ENCODE measurements at places on chromosomes 2 and 18.

- no peak for DNase-seq
Observed at GRCh38 chr2:48504647-48505327, 25.2 kb upstream of the STON1 start.

DNA sequence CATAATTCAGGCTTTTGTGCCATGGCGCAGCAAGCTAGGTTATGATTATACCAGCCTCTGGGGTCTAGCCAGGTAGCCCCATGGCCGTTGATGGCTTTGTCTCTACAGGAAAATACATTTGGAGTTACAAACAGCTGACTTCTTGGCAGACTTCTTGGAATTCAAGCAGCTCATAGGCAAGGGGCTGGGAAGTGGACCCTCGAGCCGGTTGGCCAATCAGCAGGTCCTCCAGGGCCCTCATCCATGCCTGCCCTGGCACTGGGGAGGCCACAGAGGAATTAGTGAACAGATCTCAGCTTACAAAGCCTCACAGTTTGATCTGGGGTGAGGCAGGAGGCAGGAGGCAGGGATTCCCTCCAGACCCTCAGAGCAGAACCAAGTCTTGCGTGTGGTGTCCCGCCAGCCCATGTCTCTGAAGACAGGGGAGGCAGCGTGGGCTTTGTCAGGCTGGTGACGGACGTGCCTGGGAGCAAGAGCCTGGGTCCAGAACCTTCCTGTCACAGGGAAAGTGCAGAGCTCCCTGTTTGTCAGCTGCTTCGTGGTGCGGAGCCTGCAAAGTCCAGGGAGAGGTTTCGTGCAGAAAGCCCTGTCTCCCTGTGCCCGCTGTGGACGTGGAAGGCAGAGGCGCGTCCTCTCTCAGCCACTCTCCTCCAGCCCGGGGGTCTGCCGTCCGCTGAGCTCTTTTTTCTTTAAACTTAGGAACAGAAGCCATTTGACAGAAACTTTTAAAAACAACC lies 131.7 kb downstream of the KLHL29 start:
- no peak for DNase-seq

DNA sequence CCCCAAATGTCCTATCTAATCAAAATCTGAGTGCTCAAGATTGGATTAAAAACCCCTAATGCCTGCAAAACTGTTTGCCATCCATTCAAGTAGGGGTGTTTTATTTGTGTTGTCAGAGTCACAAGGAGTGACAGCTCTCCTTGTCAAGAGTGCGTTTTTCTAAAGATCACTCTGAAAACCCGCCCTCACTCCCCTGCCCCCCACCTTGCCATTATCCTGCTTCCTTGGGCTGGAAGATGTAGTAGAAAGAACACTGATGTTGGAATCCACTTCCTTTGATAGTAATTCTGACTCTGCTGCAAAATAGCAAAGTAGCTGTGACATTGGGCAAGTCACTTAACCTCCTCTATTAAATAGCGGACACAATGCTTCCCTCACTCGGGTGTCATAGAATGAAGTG lies 155.6 kb downstream of the TSN start:
- no peak for DNase-seq

DNA sequence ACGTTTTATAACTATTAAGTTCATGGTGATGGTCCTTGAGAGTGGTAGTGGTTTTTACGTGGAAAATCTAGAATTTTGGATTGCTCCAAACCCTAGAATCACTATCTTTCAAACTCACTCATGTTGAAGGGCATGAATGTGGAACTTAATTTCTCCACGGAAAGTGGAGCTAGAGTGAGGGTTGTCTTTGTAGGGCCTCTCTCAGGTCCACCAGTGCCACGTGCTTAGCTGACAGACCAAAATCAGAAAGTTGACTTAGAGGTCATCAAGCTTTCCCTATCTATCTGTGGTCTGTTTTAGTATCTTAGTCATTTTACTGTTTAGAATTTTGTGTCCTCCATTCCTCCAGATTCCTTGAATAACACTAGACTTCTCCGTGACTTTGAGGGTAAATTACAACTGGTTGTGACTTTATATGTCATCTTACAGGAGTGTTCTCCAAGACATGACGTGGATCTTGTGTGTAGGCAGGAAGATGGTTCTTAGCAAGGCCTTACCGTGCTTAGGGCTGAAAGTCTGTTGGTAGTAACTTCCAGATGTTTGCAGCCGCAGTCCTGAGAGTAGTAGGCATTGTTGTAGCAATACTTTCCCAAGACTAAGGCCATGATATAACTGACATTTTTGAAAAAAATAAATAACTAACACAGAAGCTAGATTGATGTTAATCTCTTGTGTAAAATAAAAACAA lies 26.8 kb downstream of the DIS3L2 start:
- no peak for DNase-seq

DNA sequence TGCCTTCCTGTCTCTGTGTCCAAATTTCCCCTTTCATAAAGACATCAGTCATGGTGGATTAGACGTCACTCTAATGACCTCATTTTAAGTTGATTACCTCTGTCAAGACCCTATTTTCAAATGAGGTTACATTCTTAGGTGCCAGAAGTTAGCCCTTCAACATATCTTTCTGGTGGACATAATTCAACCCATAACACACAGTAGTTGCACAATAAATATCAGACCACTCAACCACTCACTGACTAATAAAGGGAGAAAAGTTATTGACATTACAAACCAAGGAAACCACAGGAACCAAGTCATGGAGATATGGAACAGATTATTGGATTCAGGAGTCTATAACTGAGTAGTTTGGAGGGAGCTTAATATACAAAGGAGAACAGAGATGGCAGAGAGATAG lies 377.4 kb upstream of the ACVR2A start:
- no peak for DNase-seq

DNA sequence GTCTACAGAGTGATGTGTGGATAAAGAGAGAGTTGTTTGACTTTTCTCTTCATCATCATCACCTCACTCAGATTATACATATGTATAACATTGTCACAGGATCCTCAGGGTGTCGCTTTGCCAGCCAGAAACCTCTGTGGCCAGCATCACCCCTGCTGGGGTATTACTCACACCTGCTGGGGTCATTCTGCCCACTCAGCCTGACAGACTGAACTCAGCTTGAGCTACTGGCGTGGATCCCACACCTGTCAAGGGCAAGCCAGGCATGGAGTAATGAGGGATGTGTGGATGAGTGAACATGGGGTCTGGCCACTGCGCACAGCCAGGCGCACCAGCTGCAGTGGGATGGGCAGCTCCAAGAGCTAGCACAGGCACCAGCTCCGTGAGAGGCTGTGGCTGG lies 870.6 kb downstream of the CBLN2 start:
- no peak for DNase-seq

GRCh38 chr18:9594823-9595596 lies 19.3 kb downstream of the PPP4R1 start:
- DNase-seq = no peak

DNA sequence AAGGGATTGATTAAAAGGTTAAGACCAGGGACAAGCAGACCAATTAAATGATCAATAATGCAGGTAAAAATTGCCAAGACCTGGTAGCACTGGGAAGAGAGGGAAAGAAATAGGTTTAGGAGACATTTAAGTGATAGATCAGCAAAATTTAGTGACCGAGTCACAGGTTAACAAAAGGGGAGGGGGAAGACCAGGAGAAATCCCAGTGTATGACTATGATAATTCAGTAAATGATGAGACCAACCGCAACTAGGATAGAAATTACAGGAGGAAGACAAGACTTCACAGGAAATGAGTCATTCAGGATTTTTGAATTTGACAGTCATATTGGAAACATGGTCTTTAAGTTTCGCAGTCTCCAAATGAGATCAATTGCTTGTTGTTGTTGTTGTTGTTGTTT lies 62.9 kb downstream of the COBLL1 start:
- DNase-seq = no peak

DNA sequence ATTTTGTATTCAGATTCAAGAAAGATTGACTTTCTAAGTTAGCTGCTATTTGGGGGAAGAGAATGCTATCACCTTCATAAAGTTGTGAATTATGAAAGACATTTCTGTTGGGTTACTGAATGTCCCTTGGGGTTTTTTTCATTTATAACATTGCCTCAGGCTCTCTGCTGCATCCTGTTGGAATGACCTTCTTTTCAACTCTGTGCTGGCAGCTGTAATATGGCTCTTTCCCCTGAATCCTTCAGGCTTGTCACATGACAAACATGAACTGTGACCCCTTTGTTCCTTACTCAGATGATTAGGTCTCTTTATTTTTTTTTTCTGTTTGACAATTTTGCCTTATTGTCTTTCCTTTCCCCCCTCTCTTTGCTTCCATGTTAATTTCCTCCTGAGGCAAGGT lies 159.8 kb downstream of the TAF4B start:
- DNase-seq = no peak

GRCh38 chr2:98716786-98717185 lies 14.1 kb downstream of the MGAT4A start:
- peak; percentile 54 for DNase-seq

GRCh38 chr2:235051436-235052260 lies 99.8 kb downstream of the SH3BP4 start:
- DNase-seq = no peak

DNA sequence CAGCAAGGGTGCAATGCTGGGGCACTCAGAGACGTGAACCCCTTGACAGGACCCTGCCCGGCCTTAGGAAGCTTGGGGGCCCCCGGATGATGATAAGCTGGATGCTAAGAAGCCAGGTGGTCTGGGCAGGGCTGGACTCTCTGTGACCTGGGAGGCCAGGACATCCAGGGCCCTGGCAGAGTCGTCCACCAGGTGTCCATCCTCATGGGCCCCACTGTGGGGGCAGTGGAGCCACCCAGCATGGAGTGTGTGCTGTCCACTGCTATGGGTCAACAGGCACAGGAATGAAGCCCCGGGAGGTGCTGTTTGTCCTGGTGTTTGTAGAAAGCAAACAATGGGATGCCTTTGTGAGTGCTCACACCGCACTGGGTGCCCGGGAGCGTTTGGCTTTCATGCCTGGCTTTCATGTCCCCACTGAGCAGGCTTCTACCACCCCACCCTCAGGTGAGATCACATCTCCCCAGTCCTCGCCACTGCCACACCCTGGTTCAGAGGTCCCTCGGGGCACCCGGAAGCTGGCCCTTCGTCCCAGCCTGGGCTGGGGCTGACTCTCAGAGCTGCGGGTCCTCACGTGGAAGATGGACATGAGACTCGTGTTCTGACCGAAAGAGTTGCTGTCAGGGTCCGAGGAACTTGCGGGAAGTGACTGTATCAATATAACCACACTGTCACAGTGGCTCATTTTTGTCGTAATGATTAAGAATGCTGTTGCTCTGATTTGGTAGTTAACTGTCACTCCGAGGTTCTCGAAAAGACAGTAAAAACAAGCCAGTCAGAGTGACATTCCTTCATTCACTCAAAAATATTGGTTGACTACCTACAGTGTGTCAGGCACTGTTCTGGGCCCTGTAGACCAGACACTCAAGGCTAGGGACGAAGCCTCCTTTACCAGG lies 53.3 kb downstream of the INHBB start:
- DNase-seq = no peak

DNA sequence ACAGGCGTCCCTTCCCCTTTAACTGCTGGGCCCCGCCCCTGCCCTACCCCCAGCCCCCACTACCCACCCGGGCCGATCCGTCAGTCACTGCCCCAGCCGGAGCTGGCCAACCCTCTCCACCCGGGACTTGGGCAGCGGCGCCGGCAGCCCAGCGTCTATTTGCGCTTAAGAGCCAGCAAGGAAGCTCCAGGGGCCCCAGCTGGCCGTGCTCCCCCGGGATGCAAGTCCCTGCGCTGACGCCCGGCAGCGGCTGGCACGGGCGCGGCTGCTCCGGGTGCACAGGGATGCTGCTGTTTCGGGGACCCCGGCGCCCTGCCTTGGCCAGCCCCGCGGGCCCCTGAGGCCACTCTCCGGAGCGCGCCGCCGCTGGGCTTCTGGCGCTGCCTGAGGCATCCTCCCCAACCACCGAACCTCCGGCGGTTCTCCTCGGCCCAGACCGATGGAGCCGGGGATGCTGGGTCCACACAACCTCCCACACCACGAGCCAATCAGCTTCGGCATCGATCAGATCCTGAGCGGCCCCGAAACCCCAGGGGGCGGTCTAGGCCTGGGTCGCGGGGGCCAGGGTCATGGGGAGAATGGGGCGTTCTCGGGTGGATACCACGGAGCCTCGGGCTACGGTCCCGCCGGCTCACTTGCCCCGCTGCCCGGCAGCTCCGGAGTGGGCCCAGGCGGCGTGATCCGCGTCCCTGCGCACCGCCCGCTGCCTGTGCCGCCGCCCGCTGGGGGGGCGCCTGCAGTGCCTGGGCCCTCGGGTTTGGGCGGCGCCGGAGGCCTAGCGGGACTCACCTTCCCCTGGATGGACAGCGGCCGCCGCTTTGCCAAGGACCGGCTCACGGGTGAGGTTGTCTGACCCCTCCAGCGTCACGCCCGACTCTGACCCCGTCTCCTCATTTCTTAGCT lies at the start of gene TLX2:
TSS of gene TLX2 (plus strand) at position 83 of the 903 bp plus-strand sequence. CDS start at position 440, 357 bp downstream.
- DNase-seq = no peak

DNA sequence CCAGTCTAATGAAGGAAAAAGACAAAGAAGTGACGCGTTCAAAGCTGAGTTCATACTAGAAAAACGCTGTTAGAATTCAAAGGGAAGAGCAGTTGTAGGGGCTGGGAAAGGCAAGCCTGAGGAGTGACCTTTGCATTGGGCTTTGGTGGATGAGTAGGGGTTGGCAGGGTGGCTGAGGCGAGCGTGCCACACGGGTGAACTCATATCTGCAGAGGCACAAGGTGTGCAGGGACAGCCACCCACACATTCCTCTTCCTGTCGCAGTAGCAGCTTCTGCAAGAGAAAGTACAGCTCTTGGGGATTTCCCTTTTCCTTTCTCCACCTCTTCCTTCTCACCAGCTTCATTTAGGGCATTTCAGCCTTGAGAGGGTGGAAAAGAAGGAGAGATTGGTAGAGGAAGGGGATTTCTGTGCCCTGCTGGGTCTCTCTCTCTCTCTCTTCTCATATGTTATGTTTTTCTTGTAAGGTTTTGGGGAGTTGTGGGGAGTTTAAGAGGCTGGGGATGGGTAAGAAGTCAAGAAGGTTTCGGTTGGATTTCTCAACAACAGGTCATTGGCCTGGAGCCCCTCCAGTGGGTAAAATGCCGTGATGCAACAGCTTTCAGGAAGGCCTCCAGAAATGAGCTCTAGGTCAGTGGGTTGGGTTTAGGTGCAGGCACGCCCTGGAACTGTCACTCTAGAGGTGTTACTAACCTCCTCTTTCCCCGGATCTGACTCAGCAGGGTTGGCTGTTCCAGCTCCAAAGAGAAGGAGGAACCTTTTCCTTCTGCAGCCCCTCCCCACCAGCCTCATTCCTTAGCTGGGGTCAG lies 40.1 kb downstream of the ODC1 start:
- DNase-seq = peak; percentile 90

DNA sequence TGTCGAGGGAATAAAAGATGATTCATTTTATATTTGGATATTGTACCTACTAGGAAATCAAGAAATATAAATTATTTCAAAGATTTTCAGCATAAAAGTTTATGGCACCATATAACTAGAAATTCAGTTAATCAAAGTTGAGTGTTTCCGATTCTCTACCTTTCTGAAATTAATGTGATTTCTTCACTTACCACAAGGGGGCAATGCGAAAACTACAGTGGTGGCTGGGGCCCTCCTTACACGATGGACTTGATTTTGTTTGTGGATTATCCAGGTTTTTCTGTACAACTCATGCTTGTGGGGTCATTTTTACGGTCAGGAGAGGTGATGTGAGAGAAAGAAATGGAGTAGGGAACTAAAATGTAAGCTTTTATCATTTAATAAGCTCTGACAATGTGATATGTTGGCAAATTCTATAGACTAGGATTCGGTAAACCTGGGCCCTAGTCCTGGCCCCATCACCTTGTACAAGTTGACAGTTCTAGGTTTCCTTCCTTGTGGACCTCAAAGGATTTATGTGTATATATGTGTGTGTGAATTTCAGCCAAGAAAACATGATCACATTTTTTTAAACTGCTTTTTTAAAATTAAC lies 47.6 kb downstream of the G6PC2 start:
- DNase-seq = peak; percentile 7
